Panc1 (cell line): ENCODE measurements at places on chromosomes 16 and 17.

DNA sequence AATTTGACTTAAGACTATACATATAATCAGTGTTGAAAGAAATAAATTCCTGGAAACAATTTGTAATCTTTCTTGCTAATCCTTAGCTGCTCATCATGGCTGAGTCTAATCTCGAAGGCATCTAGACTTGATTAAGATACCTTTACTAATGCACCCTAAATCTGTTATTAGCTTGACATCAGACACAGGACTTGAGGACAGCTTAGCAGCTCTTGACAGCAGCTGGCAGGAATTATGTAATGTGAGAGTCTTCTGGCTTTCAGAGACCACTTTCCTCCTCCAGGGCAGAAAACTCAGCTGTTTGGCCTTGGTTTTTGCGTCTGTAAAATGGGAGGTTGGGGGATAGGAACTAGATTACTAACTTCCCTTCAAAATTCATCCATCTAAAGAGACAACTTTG lies 7.1 kb upstream of the MPP2 start:
- DNase-seq, result no peak

DNA sequence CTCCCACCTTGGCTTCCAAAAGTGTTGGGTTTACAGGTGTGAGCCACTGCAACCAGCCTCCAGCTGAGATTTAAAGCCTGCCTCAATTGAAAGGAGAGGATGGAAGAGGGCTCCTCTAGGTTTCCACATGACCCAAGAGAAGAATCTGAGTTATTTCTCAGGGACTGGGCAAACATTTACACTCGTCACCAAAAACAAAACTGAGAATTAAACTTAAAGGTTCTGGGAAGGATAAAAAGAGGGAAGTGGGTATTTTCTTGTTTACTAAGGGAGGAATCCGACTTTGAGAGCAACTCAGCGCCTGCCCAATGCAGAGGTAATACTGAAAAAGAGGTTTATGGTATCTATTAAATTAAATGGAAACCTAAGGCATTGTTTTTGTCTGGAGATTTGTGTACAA lies 13.3 kb downstream of the HOXB1 start:
- DNase-seq, result no peak

- no peak for DNase-seq
These were observed at the start of gene CHST4 for GRCh38 chr16:71526111-71526631. Gene CHST4, plus strand, starts transcription at chr16:71526426. Its CDS starts 10,252 bp downstream, at chr16:71536678.

DNA sequence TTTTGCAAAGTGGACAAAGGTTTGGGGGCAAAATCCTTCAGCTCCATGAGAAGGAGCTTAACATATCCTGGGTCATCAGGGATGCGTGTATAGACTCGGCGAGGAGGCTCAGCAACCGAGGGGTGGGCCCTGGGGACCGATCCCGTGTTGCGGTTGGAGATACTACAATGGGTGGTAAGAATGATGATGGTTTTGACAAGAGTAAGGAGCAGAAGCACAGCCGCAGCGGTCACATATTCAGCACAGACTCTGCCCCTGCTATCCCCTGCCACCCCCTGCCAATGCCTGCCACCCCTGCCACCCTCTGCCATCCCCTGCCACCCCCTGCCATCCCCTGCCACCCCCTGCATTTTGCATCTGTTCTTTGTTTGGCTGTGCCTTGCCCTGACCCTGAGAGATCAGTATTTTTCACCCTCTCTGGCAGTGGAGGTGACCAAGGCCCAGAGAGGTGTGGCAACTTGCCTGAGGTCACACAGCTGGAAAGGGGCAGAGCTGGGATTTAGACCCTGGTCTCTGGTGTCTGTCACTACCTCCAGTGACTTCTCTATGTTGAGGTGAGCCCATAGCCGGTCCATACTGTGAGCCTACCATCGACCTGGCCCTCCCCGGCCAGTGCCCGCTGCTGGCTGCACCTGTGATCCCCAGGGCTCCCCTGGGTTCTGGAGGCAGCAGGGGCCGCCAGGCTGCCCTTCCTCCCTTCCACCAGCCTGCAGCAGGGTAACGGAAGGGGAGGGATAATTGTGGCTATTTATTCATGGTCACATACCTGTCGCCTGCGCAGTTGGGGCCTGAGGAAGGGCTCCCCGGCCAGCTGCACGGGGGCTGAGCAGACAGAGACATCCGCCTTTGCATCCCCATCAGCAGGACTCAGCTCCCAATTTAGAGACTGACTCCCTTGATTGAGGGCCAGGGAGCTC lies 74.9 kb upstream of the CBX4 start:
- DNase-seq, result no peak

GRCh38 chr17:64223931-64224629 lies 39.0 kb downstream of the TEX2 start:
- DNase-seq, result no peak

- DNase-seq, result no peak
These were observed 709 bp upstream of the ENO3 start for GRCh38 chr17:4950075-4950745.
